Urinary bladder (tissue), 4 donors: ENCODE measurements at places on chromosomes 11 and 22. TPM values are rescaled to one million over a fixed set of nuclear protein-coding genes. Genes with fewer than 3 reads are reported as not detected.

OR52R1 gene
- not detected for total RNA-seq

GRCh38 chr11:126185259-126186024 is 26.0 kb downstream of the RPUSD4 start:
- no peak for DNase-seq

SERPINH1 gene
- total RNA-seq, result 489 TPM

FAM180B gene
- total RNA-seq, result 0.32 TPM

DNA sequence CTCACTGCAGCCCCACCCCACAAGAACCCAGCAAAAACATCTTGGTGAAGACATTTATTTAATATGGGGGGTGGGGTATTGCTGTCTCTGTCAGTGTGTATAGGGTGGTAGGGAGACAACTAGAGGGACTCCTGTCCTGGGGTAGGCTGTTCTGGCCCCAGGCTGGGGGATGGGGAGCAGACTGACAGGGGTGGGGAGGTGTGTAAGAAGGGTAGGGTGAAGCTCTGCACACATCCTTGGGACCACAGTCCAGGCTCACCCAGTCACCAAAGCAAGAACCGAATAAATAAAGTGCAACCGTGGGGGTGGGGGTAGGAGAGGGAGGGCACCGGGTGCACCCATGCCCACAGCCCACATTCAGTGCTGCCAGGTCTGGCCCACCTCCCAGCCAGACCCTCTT is 7.8 kb upstream of the HPX start:
- DNase-seq, result no peak

NPTXR gene
- total RNA-seq, result 4.2 TPM

- DNase-seq, result no peak
Measured at GRCh38 chr22:46433318-46433717, 97.8 kb downstream of the TRMU start.

DNA sequence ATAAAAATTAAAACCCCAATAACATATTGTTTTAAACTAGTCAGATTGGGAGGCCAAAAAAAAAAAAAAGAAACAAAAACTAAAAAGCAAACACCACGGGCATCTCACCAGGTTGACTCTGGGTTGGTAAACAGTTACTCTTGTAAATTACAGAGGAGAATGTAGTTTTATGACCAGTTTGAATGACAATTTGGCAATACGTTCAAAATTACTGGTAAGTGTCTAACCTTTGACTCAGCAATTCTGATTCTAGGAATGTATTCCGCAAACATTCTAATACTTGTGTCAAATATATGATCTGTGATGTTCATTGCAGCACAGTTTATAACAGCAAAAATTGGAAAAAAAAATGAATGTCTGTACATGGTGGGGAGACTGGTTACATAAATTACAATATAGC is 1376.0 kb downstream of the TBC1D22A start:
- no peak for DNase-seq

ANO5 gene
- total RNA-seq, result 15.4 TPM

DNA sequence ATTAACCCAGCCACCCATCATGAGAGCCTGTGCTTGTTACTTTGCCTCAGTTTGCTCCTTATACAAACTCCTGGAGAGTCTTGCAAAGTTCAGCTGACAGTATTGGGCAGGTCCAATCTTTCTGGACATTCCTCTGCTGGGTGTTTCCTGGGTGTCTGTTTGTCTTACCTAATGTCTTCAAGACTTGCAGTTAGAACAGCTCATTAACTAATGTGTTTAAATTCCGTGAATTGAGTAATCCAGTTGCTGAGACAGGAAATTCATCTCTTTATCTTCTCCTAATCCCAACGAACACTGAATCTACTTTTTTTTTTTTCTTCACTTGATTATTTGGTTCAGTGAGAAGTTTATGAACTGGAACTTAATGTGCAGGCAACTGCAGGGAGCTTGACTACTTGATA is 20.6 kb downstream of the BCO2 start:
- no peak for DNase-seq

DNA sequence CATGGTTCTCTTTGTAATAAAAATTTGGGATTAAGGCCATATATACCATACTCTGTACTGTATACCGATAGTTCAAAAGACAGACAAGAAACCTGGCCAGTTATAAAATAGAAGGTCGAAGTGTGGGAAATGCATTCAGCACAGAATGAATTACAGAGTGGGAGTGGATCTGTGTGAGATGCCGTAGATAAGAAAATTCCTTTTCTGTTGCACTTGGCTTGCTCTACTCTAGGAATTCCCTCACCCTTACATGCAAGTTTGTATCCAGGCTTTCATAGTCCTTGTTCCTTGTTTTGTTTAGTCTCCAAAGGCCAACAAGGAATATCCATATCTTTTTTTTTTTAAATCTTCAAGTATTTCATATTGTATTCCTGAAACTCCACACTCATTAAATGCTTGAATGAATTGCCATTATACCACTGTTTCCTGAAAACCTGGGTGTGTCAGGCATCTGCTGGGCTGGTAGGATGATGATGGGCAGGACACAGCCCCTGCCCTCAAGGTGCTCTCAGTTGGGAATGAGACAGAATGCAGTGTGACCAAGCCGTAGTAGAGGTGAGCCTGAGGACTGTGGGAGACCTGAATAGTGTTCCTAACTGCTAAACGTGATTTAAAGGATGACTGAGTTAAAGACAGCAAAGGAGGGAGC is 53.5 kb downstream of the TEAD1 start:
- no peak for DNase-seq

DNA sequence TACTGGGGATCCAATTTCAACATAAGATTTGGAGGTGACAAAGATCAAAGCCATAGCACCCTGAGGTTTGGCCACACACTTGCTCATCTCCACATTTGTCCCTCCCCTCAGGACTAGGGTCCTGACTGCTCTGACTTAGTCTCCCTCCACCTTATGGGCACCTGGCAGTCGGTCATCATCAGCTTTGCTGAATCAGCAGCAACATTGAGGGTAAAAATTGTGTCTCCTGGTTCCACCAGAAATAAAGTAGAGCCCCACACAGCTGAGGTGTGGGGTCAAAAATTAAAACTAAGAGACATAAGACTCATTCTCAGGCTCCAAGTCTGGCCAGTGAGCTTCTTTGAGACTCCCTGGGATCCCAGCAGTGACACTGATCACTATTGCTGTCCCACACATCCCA is 56.2 kb downstream of the GGTLC2 start:
- no peak for DNase-seq

DNA sequence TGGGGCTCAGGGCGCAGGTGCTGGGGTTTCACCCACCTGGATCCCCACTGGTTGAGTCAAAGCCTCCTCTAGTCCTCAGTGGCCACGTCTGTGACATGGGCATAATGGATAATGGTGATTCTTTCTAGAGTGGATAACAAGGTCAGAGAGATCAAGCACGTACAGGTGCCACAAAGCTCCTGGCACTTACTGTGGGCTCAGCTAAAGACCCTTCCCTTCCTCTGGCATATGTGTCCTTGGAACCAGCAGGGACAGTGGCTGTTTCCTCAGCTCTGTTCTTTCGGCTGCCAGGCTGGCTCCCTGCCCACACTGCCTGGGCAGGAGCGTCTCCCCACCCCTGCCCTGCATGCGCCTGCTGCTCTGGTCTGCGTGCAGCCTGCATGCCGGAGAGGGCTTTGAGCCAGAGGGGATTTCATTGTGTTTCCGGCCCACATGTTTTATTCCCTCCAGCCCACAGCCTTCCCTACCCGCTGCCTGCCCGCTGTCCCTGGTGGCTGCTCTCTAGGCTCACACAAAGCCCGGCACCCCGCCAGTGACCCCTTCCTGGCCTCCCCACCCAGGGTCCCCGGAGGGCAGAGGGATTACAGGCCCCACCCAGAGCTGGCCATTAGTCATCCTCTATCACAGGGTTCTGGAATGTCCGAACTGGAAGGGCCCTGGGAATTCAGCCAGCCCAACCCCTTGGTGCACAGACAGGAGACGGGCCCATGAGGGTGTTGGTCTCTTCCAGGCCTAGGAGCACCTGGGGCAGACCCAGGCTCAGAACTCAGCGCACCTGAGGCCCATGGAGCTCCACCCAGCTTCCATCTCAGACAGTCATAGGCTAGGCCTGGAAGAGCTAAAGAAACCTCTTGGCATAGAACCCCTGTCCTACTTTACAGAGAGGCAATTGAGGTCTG is 55.3 kb upstream of the GCAT start:
- peak; percentile 35 for DNase-seq
